ENCODE measurements at places on chromosomes 5 and 9. TPM values are rescaled to one million over a fixed set of nuclear protein-coding genes. Genes with fewer than 3 reads are reported as not detected.

- peaks cover 26% of the 10 kb centered on the region for H3K36me3 ChIP-seq
- DNase-seq: peak; percentile 26
- no peaks in the 10 kb centered on the region for H3K4me1 ChIP-seq
- no peak overlapping the region for H3K4me3 ChIP-seq
- no peaks in the 10 kb centered on the region for H3K27me3 ChIP-seq
These were observed 42.3 kb downstream of the LSM11 start for GRCh38 chr5:157785801-157786200.

DNA sequence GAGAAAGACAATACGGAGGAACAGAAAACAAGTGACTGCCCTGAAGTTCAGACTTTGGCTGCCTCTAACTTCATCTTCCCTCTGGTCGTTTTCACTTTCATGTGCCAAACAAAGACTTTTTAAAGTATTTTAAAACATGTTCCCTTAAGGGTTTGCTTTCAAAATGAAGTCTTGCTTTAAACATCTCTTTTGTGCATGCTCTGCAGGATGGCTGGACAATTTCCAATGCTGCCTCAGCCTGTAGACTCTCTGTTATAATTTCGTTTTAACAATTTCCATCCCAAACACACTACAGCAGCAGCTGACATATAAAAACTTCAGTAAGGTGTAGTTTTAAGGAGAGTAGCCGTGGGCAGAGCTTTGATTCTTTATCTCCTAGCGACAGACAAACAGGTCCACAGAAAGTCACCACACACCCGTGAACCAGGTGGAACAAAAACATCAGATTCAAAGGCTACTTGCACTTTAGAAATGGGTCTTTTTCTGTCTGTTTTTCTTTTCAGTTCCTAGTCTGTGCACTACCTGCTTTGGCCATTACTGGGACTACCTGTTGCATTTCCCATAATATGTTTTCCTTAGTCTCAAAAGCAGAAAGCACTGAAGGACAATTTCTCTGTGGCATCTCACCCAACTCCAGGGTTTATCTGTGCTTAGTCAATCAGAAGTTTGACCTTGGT is 308.9 kb downstream of the DTWD2 start:
- H3K36me3 ChIP-seq: no peaks in the 10 kb centered on the region
- DNase-seq: no peak
- H3K4me1 ChIP-seq: no peaks in the 10 kb centered on the region
- no peak overlapping the region for H3K4me3 ChIP-seq
- H3K27ac ChIP-seq: no peak overlapping the region

- no peak for DNase-seq
- H3K4me1 ChIP-seq: peaks cover 11% of the 10 kb centered on the region
- no peak overlapping the region for H3K4me3 ChIP-seq
- H3K36me3 ChIP-seq: no peaks in the 10 kb centered on the region
- peaks cover 27% of the 10 kb centered on the region for H3K27me3 ChIP-seq
These were observed 6.6 kb downstream of the SAXO1 start for GRCh38 chr9:19026375-19026774.

Gene CTNND2
- not detected for total RNA-seq

GRCh38 chr5:125176005-125176390 is 429.6 kb upstream of the ZNF608 start:
- no peak overlapping the region for H3K27ac ChIP-seq
- no peaks in the 10 kb centered on the region for H3K4me1 ChIP-seq
- H3K4me3 ChIP-seq: no peak overlapping the region

GRCh38 chr5:121979691-121980090 is 17.9 kb downstream of the SRFBP1 start:
- H3K4me3 ChIP-seq: no peak overlapping the region
- peaks cover 25% of the 10 kb centered on the region for H3K36me3 ChIP-seq
- H3K4me1 ChIP-seq: peaks cover 15% of the 10 kb centered on the region
- no peak for DNase-seq
- H3K27ac ChIP-seq: no peak overlapping the region

Gene PAEP
- total RNA-seq: not detected

- no peak overlapping the region for H3K4me3 ChIP-seq
- no peak overlapping the region for H3K27ac ChIP-seq
- no peaks in the 10 kb centered on the region for H3K4me1 ChIP-seq
- no peak for DNase-seq
These were observed 25.0 kb upstream of the CAPSL start for GRCh38 chr5:35963381-35963843.

Gene C5orf63
- 5.7 TPM for total RNA-seq

- H3K27ac ChIP-seq: peak overlapping the region; percentile 72
- no peaks in the 10 kb centered on the region for H3K36me3 ChIP-seq
- H3K27me3 ChIP-seq: peaks cover 2% of the 10 kb centered on the region
- peak; percentile 92 for DNase-seq
- peaks cover 44% of the 10 kb centered on the region for H3K4me1 ChIP-seq
- peak overlapping the region; percentile 16 for H3K4me3 ChIP-seq
These were observed 226.5 kb upstream of the MAP3K1 start for GRCh38 chr5:56588636-56589480.

GRCh38 chr9:107782789-107783188 is 293.2 kb upstream of the KLF4 start:
- H3K27me3 ChIP-seq: no peaks in the 10 kb centered on the region
- DNase-seq: no peak
- H3K27ac ChIP-seq: no peak overlapping the region
- no peak overlapping the region for H3K4me3 ChIP-seq
- no peaks in the 10 kb centered on the region for H3K4me1 ChIP-seq

- H3K36me3 ChIP-seq: no peaks in the 10 kb centered on the region
- H3K27ac ChIP-seq: no peak overlapping the region
- H3K4me3 ChIP-seq: no peak overlapping the region
- no peaks in the 10 kb centered on the region for H3K27me3 ChIP-seq
- no peak for DNase-seq
These were observed 850.2 kb upstream of the NUDT12 start for GRCh38 chr5:104412649-104413240.

Gene QRFP
- not detected for total RNA-seq

Gene IL3
- total RNA-seq: 71.3 TPM

All from activated CD4-positive, alpha-beta T cell treated with anti-CD3 and anti-CD28 coated beads, Interleukin-2, amount 10 ng/mL, durations not matched to agents 24 days and 14 days (primary cell).